G401 (cell line): ENCODE measurements at places on chromosomes 5 and 9. TPM values are rescaled to one million over a fixed set of nuclear protein-coding genes. Genes with fewer than 3 reads are reported as not detected.

- DNase-seq: no peak
These were observed 49.8 kb upstream of the PLPP1 start for GRCh38 chr5:55584398-55585205.

DNA sequence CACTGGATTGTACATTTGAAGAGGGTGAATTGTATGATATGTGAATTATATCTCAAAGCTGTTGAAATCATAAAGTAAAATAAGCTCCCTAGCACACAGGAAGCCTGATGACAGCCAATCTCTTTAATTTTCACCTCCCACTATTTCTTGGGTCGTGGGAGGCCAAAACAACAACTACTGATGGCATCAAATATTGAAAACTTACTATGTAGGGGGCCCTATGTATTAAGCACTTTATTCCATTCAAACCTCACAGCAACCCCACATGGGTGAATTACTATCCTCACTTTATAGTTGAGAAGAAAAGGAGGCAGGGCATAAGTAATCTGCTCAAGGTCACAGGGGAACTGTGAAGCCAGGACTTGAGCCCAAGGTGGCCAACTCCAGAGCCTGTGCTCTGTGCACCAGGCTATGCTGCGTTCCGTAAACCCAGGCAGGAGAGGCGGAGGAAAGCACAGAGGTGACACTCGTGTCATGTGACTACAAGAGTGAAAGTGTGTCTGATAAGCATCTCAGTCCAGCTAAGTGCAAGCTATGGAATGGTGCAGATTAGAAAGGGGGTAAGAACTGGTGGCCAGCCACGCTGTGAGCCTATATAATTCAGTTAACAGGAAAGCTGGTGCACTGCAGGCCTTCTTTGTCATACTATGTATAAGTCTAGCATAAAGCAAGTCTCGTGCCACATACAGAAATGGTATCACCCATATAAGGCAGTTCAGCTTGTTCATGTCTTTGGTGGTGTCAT, 221.0 kb downstream of the DCP2 start:
- DNase-seq: no peak

DNA sequence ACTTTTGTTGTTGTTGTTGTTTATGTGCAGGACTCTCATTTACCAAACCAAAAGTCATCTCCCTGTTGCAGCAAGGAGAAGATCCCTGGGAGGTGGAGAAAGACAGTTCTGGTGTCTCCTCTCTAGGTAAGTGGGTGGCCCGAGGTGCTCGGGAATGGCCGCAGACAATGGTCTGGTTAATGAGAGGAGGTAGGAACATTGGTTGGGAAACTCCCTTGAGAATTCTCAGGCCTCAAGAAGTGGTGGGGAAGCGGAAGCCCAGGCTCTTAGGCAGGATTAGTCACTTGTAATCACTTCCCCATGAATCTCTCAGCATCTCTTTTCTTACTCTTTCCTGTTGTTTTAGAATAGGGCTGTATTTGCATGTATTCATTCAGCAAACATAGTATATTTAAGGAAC, 7.2 kb downstream of the ZNF354B start:
- no peak for DNase-seq

DNA sequence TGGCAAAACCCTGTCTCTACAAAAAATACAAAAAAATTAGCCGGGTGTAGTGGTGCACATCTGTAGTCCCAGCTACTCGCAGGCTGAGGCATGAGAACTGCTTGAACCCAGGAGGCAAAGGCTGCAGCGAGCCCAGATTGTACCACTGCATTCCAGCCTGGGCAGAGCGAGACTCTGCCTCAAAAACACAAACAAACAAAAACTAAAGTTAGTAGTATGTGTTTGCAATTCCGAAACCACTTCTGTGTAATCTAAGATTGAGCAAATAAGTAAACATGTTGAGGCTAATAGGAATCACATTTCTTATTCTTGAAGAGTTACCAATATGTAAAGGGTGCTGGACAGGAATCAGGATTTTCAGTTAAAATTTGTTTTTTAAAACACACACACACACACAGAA, 70.0 kb upstream of the SUSD1 start:
- no peak for DNase-seq

GRCh38 chr9:87713278-87713987, 12.5 kb upstream of the CTSL start:
- no peak for DNase-seq

DNA sequence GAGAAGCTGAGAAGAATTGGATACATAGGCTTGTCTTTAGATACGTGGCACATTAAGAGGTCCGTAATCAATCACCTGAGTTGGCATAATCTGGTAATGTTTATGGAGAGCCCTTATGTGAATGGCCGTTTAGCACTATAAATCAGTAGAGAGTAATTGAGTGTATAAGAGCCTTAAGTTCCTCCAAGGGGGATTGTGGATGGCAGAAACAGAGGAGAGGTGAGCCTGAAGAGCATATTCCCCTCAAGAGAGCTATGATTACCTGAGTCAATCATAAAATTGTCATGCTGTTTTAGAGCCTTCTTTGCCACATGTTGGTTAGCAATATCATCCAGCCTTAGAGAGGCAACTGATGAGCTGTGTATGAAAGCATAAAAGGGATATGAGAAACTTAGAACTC, 58.8 kb downstream of the FOCAD start:
- no peak for DNase-seq

DNA sequence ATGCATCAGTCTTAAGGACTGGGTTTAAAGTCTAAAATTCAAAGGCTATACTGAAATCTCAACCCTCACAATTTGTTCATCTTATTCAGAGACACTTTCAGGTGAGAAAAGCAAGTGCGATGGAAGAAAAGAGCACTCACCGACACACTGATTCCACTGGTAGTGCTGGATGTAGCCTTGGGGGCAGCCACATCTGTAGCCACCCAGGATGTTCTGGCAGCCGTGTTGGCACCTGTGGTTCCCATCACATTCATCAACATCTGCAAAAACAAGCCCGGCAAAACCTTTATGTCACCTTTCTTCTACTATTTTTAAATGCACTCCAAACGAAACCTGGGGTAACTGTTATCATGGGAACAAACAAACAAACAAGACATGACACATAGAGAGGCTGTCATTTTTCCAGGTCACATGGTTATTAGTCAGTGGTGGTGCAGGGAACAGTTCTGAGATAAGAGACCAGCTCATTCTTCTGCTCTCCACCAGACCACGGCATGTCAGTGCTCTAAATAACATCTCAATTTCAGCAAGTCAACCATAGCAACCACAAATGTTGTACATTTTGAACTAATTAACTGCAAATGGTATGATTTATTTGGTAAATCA, 188.4 kb downstream of the SLC12A2 start:
- DNase-seq: no peak

GRCh38 chr5:139414581-139415130, 10.8 kb upstream of the SPATA24 start:
- no peak for DNase-seq

DNA sequence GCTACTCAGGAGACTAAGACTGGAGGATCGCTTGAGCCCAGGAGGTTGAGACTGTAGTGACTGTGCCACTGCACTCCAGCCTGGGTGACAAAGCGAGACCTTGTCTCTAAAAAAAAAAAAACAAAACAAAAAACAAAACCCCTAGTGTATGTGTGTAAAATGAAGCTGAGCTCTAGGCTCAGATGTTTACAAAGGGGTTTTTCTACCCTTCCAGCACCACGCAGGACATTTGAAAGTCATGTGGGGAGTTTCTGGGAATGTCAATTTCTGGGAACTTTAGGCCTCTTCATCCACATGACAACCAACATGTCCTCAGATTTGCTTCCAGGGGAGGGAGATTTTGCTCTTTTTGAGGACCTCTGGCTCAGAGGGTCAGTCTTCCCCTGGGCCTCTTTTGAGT, 42.4 kb upstream of the AIF1L start:
- DNase-seq: no peak

Gene NOTCH1
- total RNA-seq: 10.9 and 13.8 TPM in 2 replicates

Gene GPR151
- not detected in 2 replicates for total RNA-seq

Gene LCN1
- not detected in 2 replicates for total RNA-seq

Gene MARCOL
- total RNA-seq: not detected in 2 replicates

Gene CSF1R
- 0.43 and 1.1 TPM in 2 replicates for total RNA-seq

Gene INSYN2B
- not detected in 2 replicates for total RNA-seq

Gene RPL7A
- 3,218 and 3,629 TPM in 2 replicates for total RNA-seq

Gene PCDHB14
- 0.27 and 0.55 TPM in 2 replicates for total RNA-seq
